ENCODE measurements at places on chromosomes 1 and 21. TPM values are rescaled to one million over a fixed set of nuclear protein-coding genes. Genes with fewer than 3 reads are reported as not detected.
A peak's percentile ranks its signal among the peaks of the same experiment; 100 is the strongest.

GRCh38 chr1:168734946-168735345 is 5.9 kb upstream of the DPT start:
- no peak overlapping the region for H3K27ac ChIP-seq
- H3K4me1 ChIP-seq, result no peaks in the 10 kb centered on the region
- H3K27me3 ChIP-seq, result peaks cover 17% of the 10 kb centered on the region
- H3K36me3 ChIP-seq, result no peaks in the 10 kb centered on the region
- no peak overlapping the region for H3K4me3 ChIP-seq

DNA sequence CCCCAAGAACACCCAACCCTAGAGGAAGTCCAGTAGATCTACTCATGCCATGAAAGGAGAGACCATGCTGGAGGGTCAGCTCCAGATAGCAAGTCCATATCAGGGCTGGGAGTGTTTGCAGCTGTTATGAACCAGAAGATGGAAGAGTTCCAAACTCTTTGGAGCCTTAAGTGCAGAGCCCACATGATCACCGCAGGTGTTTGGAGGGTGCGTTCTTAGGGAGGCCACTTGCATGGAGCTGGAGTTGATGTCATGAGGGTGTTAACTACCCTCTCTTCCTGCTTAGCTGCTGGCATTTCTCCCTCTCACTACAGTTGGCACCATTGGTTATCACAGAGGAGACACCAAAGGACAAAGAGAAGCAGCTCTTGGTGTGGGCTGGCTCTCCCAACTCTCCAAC is 616.9 kb downstream of the AJAP1 start:
- DNase-seq, result no peak
- H3K4me1 ChIP-seq, result peaks cover 8% of the 10 kb centered on the region
- no peak overlapping the region for H3K4me3 ChIP-seq
- no peak overlapping the region for H3K27ac ChIP-seq

DNA sequence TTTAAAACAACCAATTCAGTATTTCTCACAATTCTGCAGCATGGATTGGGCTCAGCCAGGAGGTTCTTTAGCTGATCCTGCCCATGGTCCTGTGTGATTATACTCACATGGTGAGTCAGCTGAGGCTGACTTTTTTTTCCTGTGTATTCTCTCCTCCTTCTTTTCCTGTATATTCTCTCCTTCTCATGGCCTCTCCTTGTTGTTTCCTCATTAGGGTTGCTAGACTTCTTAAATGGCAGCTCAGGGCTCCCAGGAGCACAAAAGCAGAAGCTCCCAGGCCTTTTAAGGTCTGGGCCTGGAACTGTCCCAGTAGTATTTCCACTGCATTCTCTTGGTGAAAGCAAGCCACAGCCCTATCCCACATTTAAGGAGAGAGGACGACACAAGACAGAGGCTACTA is 26.8 kb downstream of the VANGL1 start:
- H3K4me1 ChIP-seq, result no peaks in the 10 kb centered on the region
- H3K36me3 ChIP-seq, result no peaks in the 10 kb centered on the region
- H3K4me3 ChIP-seq, result no peak overlapping the region
- no peak overlapping the region for H3K27ac ChIP-seq
- no peaks in the 10 kb centered on the region for H3K27me3 ChIP-seq

Gene L1TD1
- not detected for total RNA-seq

- no peaks in the 10 kb centered on the region for H3K27me3 ChIP-seq
- H3K27ac ChIP-seq, result peak overlapping the region; percentile 34
- peaks cover 2% of the 10 kb centered on the region for H3K36me3 ChIP-seq
- H3K4me1 ChIP-seq, result peaks cover 34% of the 10 kb centered on the region
- peak overlapping the region; percentile 96 for H3K4me3 ChIP-seq
- peak; percentile 89 for DNase-seq
Observed at GRCh38 chr1:156052862-156053767, 483 bp downstream of the UBQLN4 start.

Gene FHAD1
- total RNA-seq, result not detected

GRCh38 chr1:53625766-53626520 is 113.0 kb downstream of the GLIS1 start:
- H3K4me3 ChIP-seq, result no peak overlapping the region
- DNase-seq, result no peak
- no peaks in the 10 kb centered on the region for H3K4me1 ChIP-seq
- no peaks in the 10 kb centered on the region for H3K27me3 ChIP-seq

GRCh38 chr1:234977875-234978396 is 150.7 kb downstream of the TOMM20 start:
- no peak for DNase-seq
- H3K4me1 ChIP-seq, result peaks cover 87% of the 10 kb centered on the region
- H3K36me3 ChIP-seq, result peaks cover 14% of the 10 kb centered on the region
- peak overlapping the region; percentile 90 for H3K4me3 ChIP-seq
- H3K27me3 ChIP-seq, result no peaks in the 10 kb centered on the region

DNA sequence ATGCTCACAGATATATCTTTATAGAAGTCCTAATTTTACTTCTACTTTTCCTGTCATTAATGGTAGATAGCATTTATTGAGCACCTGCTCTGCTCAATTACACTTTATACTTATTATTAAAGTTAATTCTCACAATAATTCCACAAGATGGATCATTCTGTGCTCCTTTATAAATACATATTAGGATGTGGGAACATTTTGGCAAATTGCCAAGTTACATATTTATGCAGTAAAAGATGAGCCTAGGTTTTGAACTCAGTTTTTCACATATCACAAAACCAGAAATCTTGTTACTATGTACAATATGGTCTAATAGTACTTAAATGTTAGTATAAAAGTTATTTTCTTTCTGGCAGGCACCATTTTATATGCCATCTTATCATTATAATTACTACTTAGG is 895.0 kb upstream of the B3GALT2 start:
- H3K4me1 ChIP-seq, result no peaks in the 10 kb centered on the region
- no peak overlapping the region for H3K4me3 ChIP-seq
- H3K27me3 ChIP-seq, result no peaks in the 10 kb centered on the region

Gene OR2G6
- not detected for total RNA-seq

Gene RNU1-2
- 1,278 TPM for total RNA-seq

- DNase-seq, result peak; percentile 62
- peaks cover 5% of the 10 kb centered on the region for H3K36me3 ChIP-seq
- H3K27me3 ChIP-seq, result peaks cover 25% of the 10 kb centered on the region
- peak overlapping the region; percentile 79 for H3K27ac ChIP-seq
- H3K4me3 ChIP-seq, result peak overlapping the region; percentile 98
- peaks cover 65% of the 10 kb centered on the region for H3K4me1 ChIP-seq
Observed at GRCh38 chr1:202807451-202807925, 733 bp downstream of the KDM5B start.

DNA sequence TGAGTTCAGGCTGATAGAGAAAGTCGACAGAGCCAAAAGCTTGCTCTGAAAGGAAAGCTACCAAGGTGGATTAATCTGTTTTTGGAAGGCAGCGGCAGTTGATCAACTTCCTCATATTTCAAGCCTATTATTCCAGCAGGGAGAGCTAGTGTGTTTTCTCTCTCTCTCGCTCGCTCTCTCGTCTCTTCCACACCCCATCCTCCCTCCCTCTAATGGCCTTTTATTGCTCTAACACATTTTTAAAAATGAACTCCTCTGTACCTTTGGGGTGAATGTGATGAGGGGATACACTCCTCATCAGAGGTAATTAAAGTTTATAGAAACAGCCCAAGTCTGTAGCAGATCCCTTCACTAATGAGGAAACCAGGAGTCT is 126.4 kb downstream of the CLIC6 start:
- no peak for DNase-seq
- no peaks in the 10 kb centered on the region for H3K27me3 ChIP-seq
- no peak overlapping the region for H3K4me3 ChIP-seq
- peak overlapping the region; percentile 52 for H3K27ac ChIP-seq

Gene FNBP1L
- total RNA-seq, result 1.6 TPM

Gene CZIB
- 43.1 TPM for total RNA-seq

Gene RGS8
- 0.05 TPM for total RNA-seq

- H3K27me3 ChIP-seq, result peaks cover 26% of the 10 kb centered on the region
- no peaks in the 10 kb centered on the region for H3K36me3 ChIP-seq
- H3K27ac ChIP-seq, result no peak overlapping the region
- H3K4me1 ChIP-seq, result no peaks in the 10 kb centered on the region
- H3K4me3 ChIP-seq, result no peak overlapping the region
Observed at GRCh38 chr1:170510163-170510562, 21.8 kb upstream of the GORAB start.

DNA sequence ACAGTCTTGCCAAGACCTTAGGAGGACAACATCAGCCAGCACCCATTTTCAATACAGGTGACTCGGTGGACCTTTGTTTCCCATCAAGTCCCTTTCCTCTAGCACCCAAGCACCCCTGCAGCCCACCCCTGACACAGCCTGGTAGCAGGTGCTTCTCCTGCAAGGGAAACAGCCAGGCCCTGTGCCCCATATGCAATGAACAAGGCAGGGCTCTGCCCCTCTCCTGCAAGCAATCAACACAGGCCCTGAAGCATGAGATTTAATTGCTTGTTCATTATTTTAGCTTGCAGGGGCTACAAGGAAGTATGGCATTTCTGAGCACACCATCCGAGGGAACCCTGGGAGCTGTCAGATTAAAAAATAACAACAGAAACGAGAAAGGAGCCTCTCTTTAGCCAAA is 35.4 kb downstream of the TCP10L start:
- DNase-seq, result no peak
- no peak overlapping the region for H3K4me3 ChIP-seq
- H3K27me3 ChIP-seq, result no peaks in the 10 kb centered on the region
- no peak overlapping the region for H3K27ac ChIP-seq
- no peaks in the 10 kb centered on the region for H3K36me3 ChIP-seq

- H3K27me3 ChIP-seq, result no peaks in the 10 kb centered on the region
- H3K4me3 ChIP-seq, result no peak overlapping the region
- no peaks in the 10 kb centered on the region for H3K4me1 ChIP-seq
- no peak overlapping the region for H3K27ac ChIP-seq
- no peaks in the 10 kb centered on the region for H3K36me3 ChIP-seq
- no peak for DNase-seq
Observed at GRCh38 chr1:171213559-171214454, 28.7 kb downstream of the FMO2 start.

DNA sequence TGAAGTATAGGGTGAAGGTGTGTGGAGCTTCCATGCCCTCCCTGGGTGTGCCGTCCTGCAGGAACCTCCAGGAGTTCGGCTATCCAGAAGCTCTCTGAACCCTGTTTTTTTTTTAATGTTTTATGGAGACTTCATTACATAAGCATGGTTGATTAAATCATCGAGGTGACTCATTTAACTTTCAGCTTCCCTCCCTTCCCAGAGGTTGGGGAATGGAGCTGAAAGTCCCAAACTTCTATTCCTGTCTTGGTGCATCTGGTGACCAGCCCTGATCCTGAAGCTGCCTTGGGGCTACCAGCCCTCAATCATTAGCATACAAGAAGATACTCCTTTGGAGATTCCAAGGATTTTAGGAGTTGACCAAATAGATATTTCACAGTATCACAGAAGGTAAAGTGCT is 9.5 kb downstream of the RRP15 start:
- no peaks in the 10 kb centered on the region for H3K27me3 ChIP-seq
- no peak overlapping the region for H3K27ac ChIP-seq
- no peak for DNase-seq
- peaks cover 17% of the 10 kb centered on the region for H3K4me1 ChIP-seq
- H3K4me3 ChIP-seq, result no peak overlapping the region

DNA sequence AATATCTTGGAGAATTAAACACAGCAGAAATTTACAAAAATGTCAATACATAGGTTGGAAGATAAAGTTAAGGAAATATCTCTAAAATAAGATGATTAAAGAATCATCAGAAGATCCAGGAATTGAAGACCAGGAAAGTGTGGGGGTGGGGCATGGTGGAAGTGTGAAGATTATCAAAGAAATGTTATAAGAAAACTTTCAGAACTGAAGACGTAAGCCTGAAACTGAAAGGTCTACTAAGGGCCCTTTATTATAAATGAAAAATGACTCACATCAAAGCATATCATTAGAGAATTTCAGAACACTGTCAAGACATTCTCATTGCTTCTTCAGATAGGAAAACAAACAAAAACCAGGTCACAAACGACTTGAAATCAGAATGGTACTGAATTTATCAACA is 92.4 kb upstream of the DPT start:
- H3K4me3 ChIP-seq, result no peak overlapping the region
- no peak overlapping the region for H3K27ac ChIP-seq
- H3K36me3 ChIP-seq, result no peaks in the 10 kb centered on the region
- peaks cover 27% of the 10 kb centered on the region for H3K4me1 ChIP-seq
- H3K27me3 ChIP-seq, result peaks cover 10% of the 10 kb centered on the region
- peak; percentile 2 for DNase-seq

GRCh38 chr1:154607106-154607608 is 829 bp downstream of the ADAR start:
- H3K36me3 ChIP-seq, result peaks cover 31% of the 10 kb centered on the region
- H3K4me1 ChIP-seq, result peaks cover 85% of the 10 kb centered on the region
- no peaks in the 10 kb centered on the region for H3K27me3 ChIP-seq
- H3K4me3 ChIP-seq, result peak overlapping the region; percentile 96
- DNase-seq, result no peak

GRCh38 chr21:31537872-31538576 is 121.5 kb upstream of the SOD1 start:
- no peaks in the 10 kb centered on the region for H3K36me3 ChIP-seq
- no peak for DNase-seq
- H3K4me1 ChIP-seq, result no peaks in the 10 kb centered on the region
- H3K27me3 ChIP-seq, result no peaks in the 10 kb centered on the region
- no peak overlapping the region for H3K4me3 ChIP-seq

- H3K36me3 ChIP-seq, result peaks cover 3% of the 10 kb centered on the region
- no peak overlapping the region for H3K27ac ChIP-seq
- H3K27me3 ChIP-seq, result peaks cover 12% of the 10 kb centered on the region
- no peaks in the 10 kb centered on the region for H3K4me1 ChIP-seq
Observed at GRCh38 chr1:235984041-235984825, 80.7 kb downstream of the NID1 start.

DNA sequence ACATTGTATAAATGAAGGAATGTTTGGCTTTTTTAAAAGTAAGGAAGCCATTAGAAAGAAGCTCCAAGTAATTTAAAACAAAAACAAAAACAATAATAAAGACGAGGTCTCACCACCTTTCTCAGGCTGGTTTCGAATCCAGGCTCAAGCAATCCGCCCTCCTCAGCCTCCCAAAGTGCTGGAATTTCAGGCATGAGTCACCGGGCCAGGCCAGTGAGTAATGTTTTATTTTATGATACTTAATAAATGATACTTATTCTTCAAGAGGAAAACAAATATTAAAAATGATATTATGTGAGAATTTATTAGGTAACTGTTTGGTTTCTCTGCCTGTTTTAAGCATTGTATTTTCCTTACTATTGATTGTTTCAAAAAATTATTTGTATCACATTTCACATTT is 201.4 kb upstream of the BRINP3 start:
- H3K27me3 ChIP-seq, result no peaks in the 10 kb centered on the region
- H3K36me3 ChIP-seq, result no peaks in the 10 kb centered on the region
- DNase-seq, result no peak
- no peaks in the 10 kb centered on the region for H3K4me1 ChIP-seq
- no peak overlapping the region for H3K27ac ChIP-seq

- H3K4me1 ChIP-seq, result no peaks in the 10 kb centered on the region
- no peaks in the 10 kb centered on the region for H3K27me3 ChIP-seq
- no peak overlapping the region for H3K27ac ChIP-seq
- DNase-seq, result no peak
- H3K36me3 ChIP-seq, result no peaks in the 10 kb centered on the region
Observed at GRCh38 chr1:61844006-61844405, 101.7 kb downstream of the PATJ start.

- H3K27ac ChIP-seq, result no peak overlapping the region
- H3K36me3 ChIP-seq, result no peaks in the 10 kb centered on the region
- no peaks in the 10 kb centered on the region for H3K4me1 ChIP-seq
- H3K27me3 ChIP-seq, result no peaks in the 10 kb centered on the region
- H3K4me3 ChIP-seq, result no peak overlapping the region
- DNase-seq, result no peak
Observed at GRCh38 chr1:21601278-21602048, 67.7 kb downstream of the RAP1GAP start.

Gene ILF2
- 245 TPM for total RNA-seq

- no peak for DNase-seq
- H3K27ac ChIP-seq, result no peak overlapping the region
- no peak overlapping the region for H3K4me3 ChIP-seq
- no peaks in the 10 kb centered on the region for H3K27me3 ChIP-seq
- peaks cover 5% of the 10 kb centered on the region for H3K4me1 ChIP-seq
Observed at GRCh38 chr1:211952299-211952698, 83.1 kb downstream of the INTS7 start.

Gene PLA2G2D
- total RNA-seq, result not detected

Data from activated T-cell treated with anti-CD3 and anti-CD28 coated beads, Interleukin-2, amount 50 U/mL, for 72 hours (primary cell).